ENCODE measurements at places on chromosomes 2 and 18.

DNA sequence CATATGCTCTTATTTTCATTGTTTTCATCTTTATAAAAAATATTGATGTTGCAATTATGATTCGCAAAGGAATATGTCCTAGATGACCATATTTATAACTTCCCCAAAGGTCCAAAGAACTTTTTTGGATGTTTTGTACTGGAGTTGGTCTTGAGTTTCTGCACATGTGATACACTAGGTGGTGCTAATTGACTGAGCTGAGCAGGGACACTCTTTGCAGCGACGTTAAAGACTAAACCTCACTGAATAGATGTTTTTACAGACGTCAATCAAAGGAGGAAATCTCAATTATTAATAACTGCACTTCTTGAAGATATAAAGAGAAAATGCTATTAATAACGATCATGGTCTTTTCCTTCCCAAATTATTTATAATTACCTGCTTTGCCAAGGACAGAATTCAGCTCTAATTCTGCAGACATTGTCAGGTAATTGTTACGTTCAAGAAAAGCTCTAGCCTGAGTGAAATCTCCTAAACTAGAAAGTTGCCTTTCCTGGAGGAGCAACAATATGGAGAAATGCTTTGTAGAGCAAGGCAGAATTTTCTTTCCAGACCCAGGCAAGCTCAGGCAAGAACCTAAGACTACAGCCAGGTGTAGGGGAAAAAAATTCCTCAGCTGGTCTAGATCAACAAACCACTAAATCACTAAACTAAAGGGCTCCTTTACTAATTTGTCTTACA is 119.3 kb upstream of the RBBP8 start:
- DNase-seq: no peak

DNA sequence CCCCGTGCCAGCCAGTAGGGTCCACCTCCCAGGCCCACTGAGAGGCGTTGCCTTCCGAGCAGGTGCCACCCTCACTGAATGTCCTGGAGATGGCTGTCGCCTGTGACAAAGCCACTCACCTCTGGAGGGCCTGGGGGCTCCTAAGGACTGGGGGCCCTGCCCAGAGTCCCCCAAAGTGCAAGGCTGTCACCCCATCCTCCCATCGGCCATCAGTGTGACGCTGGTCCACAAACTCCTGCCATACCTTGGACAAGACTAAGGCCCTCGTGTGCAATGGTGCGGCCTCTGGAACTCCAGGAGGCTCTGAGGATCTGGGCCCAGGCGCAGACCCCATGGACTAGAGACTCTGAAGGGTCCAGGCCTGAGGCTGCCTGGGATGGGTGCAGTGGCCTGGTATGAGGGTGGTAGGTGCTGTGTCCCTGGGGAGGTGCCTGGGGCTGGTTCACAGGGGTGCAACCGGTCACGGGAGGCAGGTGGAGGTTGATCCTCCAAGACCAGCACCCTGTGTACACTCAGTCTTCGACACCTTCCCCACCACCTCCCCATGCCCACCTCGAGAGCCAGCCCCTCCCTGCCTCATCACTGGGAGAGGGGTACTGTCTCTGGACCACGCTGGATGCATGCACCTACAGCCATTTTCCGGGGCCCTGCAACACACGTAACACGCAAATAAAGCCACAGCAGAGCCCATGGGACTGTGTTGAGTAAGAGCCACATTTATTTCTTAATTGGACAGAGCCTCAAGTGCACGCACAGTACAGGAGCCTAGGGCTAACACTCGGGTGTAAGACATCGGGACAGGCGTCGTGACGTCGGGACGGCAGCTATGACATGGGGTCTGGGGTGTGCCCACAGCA is 21.6 kb downstream of the AQP12A start:
- no peak for DNase-seq

GRCh38 chr2:233059797-233060500 is at the start of gene INPP5D:
INPP5D (plus strand) TSS chr2:233060342; CDS start chr2:233060479, 137 bp downstream.
- DNase-seq: peak; percentile 86

DNA sequence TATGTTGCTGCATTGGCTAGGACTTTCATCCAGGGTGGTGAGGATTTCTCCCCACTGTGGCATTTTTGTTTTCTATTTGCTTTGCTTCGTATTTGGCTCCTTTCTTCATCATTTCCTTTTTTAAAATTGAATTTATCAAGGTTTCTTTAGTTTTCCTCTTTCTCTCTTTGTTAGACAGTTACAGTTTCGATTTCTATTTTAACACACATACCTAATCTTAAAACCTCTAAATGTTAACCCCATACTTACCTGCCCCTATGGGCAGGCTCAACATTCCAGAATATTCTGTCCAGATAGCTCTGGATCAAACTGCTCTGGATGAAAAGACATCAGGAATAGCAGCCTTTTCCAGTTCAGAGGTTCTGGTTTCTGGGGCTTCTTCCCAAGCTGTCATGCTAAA is 49.2 kb downstream of the DIPK1C start:
- no peak for DNase-seq

DNA sequence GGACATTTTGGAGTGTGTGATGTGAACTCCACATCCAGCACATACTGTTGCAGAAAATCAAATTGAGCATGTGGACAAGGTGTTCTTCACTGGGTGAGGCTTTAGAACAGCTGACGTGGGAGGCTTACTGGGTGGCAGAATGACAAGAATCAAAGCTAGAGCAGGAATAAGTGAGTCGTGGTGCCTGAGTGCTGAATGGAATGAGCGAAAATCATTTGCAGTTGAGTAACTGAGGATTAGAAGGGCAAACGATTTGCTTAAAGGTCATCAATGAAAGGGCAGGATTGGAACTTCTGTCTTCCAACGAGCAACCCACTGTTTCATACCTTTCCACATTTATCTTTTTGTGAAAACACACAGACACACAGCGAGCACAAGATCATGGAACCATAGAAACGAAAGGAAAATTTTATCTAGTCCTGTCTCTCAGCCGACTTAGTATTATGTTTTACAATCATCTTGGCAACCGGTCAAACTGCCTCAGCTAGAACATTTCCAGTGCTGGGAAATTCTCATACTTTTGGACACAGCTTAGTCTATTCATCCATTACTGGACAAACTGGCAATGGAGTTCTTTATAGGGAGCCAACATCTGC is 7.2 kb upstream of the DAW1 start:
- no peak for DNase-seq

GRCh38 chr18:78207942-78208341 is 771.7 kb upstream of the SALL3 start:
- DNase-seq: no peak

GRCh38 chr2:144493027-144493809 is 26.7 kb downstream of the ZEB2 start:
- DNase-seq: no peak

DNA sequence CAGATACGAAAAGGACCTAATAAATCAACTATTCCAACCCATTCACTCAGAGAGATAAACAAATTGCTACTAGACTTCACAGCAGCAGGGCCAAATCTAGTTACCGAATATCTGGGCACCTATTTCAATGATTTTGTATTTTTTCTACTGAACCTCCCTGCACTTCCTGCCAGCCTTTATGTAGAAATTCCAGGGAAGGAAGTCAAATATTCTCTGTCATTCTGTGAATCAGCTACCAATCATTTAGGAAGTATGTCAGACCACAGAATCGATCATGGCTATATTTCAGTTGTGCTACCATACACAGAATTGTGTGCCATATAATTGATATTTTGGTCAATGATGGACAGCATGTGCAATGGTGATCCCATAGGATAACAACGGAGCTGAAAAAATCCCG is 109.6 kb upstream of the SPOPL start:
- no peak for DNase-seq

DNA sequence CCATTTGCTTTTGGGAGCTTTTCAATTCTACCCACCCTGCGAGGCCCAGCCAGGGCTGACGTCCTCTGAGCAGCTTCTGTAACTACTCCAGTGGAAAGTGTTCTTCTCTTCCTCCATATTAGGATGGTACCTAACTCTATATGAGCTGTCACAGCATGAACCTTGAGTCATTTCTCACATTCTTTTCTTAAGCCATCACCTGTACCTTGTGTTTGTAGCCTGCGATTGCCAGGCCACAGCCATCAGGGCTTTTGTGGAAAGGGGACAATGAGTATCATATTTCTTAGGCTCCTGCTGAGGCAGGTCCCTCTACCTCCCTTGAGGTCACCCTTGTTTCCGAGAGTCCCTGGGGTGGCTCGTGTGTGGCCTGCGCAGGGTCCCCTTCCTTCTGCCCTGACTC is 144.5 kb upstream of the DLX2 start:
- DNase-seq: no peak

DNA sequence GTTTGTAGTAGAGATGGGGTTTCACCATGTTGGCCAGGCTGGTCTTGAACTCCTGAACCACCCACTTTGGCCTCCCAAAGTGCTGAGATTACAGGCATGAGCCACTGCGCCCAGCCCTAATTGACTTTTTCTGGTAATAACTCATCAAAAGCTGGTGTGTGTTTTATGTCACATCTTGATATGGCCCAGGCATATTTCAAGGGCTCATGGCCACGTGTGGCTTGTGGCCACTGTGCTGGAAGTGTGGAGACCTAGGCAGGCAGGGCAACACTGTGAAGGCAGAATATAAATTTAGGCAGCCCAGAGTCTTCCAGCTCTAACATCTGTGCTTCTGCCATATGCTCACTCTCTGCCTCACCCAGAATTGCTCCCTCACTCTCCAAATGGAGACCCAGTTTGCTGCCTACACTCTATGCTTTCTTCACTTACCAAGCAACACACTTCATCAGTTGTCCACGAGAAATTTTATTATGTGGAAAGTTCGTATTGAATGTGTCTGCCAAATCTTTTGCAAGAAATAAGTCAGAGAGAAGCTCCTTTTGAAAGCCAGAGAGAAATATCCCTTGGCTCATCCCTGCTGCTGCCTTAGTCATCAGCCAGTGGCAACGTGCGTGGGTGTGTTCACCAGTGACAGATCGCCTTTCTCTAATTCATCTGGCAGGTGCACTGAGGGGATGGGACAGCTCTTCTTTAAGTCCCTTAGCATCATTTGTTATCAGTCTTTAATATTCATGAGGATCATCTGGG is 129.4 kb upstream of the CXCR4 start:
- DNase-seq: no peak

GRCh38 chr2:201460532-201460931 is 9.0 kb downstream of the STRADB start:
- no peak for DNase-seq

GRCh38 chr2:188364033-188364630 is 72.5 kb downstream of the GULP1 start:
- DNase-seq: no peak

DNA sequence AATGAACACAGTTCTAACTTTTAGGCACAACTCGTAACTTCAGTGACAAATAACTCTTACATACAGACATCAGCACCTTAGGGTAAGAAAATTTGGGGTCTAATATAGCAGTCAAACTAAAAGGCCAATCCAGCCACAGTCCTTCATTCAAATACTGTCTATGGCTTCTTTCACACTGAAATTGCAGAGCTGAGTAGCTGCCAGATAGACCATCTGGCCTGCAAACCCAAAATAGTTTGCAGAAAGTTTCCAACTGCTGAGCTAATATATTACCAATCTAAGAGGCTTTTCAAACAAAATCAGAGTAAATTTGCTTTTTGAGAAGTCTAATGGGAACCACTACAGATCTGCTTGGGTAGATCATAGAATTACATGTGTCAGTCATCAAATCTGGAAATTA is 183.4 kb downstream of the GALR1 start:
- DNase-seq: no peak

GRCh38 chr2:27795093-27795834 is 23.7 kb downstream of the MRPL33 start:
- no peak for DNase-seq

GRCh38 chr2:1590596-1591460 is 153.5 kb downstream of the PXDN start:
- DNase-seq: no peak

- no peak for DNase-seq
These were observed 240.1 kb downstream of the ACKR3 start for GRCh38 chr2:236809716-236810115.

- DNase-seq: no peak
These were observed 410 bp upstream of the TGIF1 start for GRCh38 chr18:3449512-3450011.

DNA sequence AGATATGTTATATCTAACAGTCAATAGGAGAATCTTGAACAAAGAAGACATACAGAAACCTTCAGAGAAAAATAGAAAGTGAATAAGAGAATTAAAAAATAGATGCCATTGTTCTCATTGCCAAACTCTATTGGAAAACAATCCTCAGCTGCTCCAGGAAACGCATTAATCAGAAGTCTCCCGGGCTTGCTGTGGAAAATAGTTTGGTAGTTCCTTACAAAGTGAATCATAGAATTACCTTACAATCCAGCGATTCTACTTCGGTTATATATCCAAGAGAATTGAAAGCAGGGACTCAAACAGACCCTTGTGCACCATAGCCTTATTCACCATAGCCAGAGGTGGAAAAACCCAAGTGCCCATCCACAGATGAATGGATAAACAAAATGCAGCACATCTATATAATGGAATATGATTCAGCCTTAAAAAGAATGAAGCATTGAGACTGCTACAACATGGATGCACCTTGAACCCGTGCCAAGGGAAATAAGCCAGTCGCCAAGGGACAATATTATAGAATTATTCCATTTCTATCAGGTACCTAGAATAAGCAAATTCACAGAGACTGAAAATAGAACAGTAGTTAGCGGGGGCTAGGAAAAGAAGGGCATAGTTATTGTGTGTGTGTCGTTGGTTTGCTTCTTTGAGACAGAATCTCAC is 21.9 kb upstream of the CHRNA1 start:
- no peak for DNase-seq

GRCh38 chr2:240586919-240587800 is 626 bp downstream of the CAPN10 start:
- peak; percentile 38 for DNase-seq

- no peak for DNase-seq
These were observed 100.4 kb downstream of the FAM210A start for GRCh38 chr18:13625843-13626543.

DNA sequence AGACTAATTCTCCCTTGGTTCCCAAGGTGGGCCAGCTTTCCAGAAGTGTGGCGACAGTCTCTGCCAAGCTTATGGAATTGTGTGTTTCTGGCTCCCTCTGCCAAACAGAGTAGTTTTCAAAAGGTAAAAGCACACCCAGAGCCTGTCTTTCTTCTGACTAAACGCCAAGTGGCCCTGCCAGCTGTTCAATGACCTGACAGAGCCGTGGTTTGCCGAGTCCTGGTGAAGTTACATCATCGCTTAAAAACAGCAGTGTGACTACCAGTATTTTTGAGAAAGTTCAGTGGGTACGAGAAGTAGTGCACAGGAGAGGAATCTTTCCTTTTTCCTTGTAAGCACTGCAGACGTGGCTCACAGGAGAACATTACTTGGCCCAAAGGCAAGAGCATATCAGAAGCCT is 1.9 kb downstream of the PER2 start:
- no peak for DNase-seq

Measured in CD4-positive, alpha-beta T cell treated with Interleukin-15 for 1 hour (primary cell).